ENCODE measurements at places on chromosomes 7 and 10.
A peak's percentile ranks its signal among the peaks of the same experiment; 100 is the strongest.

- no peak for DNase-seq
Measured at GRCh38 chr7:15783987-15784693, 97.7 kb upstream of the MEOX2 start.

- no peak for DNase-seq
Measured at GRCh38 chr10:25966844-25967243, 32.8 kb downstream of the MYO3A start.

GRCh38 chr7:44473295-44473694 lies 17.2 kb downstream of the NUDCD3 start:
- peak; percentile 49 for DNase-seq

DNA sequence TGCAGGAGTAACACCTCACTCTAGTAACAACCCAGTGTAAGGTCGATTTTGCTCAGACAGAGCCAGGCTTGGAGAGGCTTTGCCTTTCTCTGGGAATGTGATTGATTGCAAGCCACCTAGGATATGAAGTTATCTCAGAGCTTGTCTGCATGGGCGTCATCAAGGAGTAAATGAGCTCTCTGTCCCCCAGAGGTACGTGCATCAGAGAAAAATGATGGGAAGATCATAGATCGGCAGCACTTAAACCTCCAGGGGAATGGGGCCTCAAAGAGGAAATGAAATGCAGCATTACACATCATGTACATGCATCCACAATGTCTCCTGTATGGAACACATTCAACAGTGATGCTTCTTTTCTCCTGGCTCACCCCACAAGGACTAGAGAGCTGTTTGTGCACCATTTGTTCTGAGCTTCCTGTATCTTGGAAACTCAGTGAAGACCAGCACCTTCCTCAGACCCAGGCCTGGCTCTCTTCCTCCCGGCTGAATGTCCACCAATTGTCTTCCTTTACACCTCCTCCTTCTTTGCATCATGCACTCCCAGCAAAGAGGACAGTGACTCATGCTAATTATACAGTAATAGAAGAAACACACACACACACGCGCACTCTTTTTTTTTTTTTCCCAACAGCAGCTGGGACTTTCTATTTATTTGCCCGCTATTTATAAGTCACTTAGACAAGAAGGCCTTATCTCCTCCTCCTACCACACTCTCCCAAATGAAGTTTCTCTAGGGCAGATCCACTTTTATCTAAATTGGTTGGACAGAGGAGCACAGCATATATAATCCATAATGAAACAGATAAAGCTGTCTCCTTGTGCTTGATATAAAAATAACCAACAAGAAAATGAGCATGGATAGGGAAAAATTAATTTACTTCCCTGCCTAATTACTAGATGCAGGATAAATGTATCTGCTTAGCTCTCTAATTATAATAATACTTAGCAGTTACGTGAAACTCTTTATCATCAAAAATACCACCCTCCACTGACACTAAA lies 990.7 kb downstream of the CCSER2 start:
- DNase-seq, result no peak

GRCh38 chr7:65002972-65003585 lies 3.4 kb downstream of the ERV3-1 start:
- DNase-seq, result no peak

DNA sequence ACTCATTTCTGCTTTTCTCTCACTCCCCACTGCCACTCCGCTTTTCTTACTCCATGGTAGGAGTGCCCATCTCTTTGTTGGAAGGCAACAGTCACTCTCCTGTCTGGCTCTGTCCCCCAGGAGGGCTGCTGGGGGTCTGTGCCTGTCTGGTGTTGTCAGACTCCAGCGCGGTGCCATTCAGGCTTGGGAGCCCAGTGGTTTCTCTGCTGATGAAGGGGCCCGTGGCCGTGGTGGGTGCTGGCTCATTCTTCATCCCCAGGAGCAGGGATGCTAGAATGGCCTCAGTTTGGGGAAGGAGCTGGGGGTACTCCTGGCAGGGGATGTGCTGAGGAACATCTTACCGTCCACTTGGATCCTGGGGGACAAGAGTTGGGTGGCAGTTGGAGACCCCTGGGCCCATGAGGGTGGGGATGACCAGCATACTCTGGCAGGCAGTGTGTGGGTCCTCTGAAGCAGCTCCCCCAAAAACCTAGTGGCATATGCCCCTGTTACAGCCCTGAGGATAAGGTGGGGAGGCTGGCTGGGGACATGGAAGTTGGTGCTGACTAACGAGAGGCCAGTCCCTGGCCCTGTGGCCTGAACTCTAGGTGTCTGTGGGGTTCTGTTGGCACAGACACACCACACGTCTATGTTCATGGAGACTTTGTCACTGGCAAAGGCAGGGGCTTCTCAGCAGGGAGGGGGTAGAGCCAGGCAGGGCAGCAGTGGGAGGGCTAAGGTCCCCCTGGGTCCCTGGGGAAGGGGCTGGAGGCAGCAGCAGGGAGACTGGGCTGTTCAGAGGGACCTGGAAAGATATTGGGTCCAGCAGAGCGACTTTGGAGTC lies 102.8 kb upstream of the RET start:
- no peak for DNase-seq

DNA sequence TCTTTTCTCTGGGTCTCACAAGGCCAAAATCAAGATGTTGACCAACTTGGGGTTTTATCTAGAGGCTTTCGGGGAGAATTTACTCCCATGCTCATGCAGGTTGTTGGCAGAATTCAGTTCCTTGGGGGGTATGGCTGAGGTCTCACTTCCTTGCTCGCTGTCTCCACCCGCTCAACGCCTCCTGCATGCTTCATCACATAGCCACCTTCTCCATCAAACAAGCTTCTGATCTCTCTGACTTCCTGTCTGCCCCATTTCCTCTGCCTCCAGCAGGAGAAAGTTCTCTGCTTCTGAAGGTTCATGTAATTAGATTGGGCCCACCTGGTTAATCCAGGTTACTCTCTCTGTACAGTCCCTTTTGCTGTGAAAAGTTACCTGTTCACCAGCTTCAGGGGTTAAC lies 179.1 kb upstream of the FZD1 start:
- DNase-seq, result no peak

DNA sequence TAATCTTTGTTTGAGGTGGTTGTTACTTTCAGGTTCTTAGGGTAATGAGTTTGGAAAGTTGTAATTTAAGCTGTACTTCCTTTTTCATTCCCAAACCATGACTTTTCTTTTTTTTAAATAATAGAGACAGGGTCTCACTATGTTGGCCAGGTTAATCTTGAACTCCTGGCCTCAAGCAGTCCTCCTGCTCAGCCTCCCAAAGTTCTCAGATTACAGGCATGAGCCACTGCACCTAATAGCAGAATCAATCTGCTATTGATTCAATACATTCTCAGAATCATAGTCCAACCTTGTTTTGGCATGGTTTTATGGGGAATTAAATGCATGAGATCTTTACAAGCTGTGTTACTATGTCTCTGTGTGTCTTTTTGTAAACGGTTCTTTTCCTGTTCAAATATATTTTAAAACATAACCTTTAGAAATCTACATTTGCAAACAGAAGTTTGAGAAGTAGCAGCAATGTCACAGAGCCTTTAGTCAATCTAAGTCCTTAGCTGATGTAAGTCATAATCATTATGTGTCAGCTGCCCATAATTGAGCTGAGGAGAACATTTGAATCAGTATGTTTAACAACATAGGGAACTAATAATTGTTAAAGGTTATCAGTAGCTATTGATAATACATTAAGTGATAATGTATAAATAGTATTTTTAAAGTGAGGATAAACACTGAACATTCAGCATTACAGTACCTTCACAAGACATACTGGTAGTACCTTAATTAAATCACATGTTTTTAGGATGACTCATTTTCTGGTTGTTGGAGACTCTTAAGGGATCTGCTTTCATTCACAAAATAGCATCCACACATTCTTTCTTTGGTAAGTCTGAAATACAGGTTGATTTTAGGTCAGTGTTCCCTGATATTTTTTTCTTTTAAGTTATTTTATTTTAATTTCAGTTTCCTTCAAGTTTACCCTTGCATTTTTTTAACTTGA lies 8.8 kb downstream of the INPP5F start:
- peak; percentile 79 for DNase-seq

- DNase-seq, result peak; percentile 73
Measured at GRCh38 chr10:96830511-96831199, 1.4 kb upstream of the LCOR start.

- DNase-seq, result no peak
Measured at GRCh38 chr10:51862149-51862548, 162.8 kb upstream of the CSTF2T start.

- DNase-seq, result no peak
Measured at GRCh38 chr7:149355390-149356048, 93.5 kb downstream of the ZNF783 start.

DNA sequence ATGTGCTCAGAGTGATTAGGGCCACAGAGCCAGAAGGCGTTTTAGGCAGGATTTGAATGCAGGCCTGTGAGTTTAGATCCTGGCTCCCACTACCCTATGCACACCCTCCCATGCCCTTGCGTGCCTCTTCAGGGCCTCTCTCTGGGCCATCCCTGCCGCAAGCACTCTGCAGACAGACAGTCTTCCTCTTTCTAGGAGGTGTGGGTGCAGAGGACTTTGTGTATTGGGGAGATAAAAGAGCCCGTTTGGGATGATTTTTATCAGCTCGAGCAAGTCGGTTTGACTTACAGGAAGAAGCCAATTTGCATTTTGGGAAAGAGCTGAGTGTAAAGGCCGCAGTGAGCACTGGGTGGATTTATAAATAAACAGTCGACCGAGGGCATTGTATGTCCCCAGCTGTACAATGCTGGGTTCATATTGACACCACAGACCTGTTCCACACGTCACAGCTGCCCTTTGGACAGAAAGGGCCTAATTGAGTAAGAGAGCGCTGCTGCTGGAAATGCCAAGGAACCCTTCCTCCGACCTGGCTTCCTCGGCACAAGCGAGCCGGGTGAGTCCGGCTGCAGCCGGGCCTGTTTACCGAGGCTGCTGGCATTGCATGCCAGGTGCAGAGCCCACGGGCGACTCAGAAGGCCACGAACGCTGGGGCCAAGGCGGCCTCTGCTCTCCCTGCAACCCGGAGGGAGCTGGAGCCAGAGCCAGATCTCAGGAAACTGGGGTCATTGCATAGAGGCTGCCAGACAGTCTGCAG lies 25.1 kb downstream of the ZMIZ1 start:
- peak; percentile 96 for DNase-seq

- peak; percentile 88 for DNase-seq
Measured at GRCh38 chr7:130276796-130277762, 10.4 kb downstream of the CPA2 start.

GRCh38 chr10:32189400-32190084 lies 133.3 kb upstream of the KIF5B start:
- peak; percentile 30 for DNase-seq

DNA sequence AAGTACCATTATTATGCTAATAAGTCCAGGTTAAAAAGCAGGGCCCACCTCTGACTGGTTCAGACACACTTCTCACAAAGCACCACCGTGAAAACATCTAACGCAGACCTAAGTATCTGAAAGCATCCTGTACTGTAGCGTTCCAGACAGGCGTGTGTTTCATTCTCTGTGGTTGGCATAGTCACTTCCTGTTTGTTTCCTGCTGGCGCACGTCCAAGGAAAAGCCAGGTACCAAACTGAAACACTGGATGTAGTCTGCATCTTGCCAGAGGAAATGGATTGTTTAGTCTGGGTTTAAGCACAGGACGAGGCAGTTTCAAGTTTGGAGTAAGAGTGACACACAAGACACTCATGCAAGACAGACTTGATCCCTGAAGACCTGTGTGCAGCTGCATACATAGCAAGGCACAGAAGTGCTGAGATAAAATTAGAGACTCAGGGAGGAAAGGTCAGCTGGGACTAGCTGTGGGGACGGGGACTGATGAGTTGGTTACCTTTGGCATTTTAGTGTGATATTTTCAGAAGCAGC lies 23.3 kb downstream of the BPGM start:
- peak; percentile 68 for DNase-seq

- no peak for DNase-seq
Measured at GRCh38 chr7:138829335-138829734, 31.3 kb upstream of the ATP6V0A4 start.

DNA sequence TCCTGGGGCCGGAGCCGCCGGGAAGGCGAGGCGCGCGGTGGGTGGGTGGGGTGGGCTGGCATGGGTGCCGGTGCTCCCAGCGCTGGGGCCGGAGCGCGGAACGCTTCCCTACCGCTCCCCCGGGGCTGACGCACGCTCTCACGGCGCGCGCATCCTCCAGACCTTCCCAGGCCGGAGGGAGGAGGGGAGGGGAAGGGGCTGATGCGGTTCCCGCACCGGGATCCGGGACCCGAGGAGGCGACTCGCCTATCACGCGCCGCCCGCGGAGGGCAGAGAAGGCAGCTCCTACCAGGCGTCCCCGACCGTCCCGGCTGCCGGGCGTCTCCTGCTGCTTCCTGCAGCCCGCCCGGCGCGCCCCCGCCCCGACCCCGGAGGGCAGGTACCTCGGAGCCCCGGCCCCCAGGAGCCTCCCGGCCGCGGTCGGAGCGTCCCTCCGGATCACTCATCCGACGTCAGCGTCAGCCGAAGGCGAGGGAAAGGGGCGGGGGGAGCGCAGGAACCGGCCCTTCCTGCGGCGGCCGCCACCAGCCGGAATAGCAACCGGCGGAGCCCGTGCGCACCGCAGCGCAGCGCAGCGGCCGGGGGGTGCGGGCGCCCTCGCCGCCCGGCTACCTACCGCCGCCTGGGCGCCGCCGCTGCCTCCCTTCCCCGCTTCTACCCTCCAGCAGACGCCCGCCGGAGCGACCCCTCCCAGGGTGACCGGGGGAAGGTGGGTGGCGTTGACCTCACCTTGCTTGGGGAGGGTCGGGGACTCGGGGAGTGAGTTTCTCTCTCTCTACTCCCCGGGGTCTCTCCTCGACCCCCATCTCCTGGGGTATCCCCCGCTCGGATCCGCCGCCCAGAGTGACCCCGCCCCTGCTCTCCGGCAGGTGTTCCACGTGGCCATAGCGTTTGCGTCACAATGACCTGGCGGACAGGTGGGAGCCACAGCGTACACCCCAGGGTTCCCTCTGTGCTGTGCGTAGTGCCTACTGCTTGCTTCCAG lies at the start of gene ICA1:
Gene ICA1 (minus strand): TSS at position 457 of the 985 bp plus-strand sequence. CDS start 26,241 bp downstream, outside the sequence.
- DNase-seq, result peak; percentile 41

DNA sequence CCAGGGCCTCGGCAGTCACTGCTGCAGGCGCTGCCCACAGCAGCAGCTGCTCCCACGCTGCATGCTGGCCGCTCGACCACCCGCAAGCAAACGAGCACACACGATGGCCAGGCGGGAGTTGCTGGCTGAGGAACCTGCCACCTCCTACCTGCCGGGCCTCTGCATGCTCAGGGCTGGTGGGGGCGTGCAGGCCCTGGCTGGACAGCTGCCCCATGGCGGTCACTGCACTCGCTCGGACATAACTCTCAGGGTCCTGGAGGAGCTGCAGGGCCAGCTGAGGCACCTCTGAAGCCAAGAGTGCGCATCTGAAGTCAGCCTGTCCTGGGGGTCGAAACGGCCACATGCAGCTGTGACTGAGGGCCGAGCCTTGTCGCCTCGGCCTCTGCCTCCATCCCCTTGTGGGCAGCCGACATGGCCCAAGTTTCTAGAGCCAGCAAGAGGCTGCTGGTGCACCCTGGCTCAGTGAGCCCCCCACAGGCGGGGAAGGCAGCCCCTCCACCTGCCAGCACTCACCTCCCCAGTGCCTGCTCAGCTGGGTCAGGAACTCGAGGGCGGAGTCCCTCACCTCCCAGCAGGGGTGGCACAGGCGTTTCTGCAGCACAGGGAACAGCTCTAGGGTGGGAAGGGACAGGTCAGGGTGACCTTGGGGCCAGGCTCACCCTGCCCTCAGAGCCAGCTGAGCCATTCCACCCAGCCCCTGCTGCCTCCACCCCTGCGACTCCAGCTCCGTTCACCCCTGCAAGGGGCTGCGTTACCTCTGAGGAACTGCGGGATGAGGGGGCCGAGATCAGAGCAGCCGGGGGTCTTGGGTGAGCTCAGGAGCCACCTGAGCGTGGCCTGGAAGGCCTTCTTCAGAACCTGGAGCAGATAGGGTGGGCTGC lies 16.1 kb downstream of the BRAT1 start:
- DNase-seq, result no peak
